ENCODE measurements at places on chromosomes 6 and 20. TPM values are rescaled to one million over a fixed set of nuclear protein-coding genes. Genes with fewer than 3 reads are reported as not detected.

The TMEM151B gene
- 0.49 TPM for total RNA-seq

The SLC26A8 gene
- not detected for total RNA-seq

The GNRH2 gene
- total RNA-seq = not detected

DNA sequence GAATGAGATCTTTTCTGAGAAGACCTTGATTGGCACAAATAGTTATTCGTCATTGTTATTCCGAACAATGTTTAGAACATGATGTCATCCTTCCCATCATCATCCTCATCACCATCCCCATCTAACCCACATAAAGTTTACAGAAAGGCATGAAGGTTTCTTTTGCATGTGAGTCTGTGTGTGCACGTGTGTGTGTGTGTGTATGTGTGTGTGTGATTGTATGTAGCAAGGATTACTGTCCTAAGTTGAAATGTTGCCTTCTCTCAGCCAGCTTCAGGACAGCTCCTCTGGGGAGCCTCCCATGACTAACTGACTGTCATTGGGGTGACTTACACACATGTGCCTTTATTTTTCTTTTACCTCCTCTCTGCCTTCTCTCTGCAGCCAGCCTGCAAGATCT, 113.5 kb downstream of the SLC22A3 start:
- no peak overlapping the region for H3K27ac ChIP-seq
- no peaks in the 10 kb centered on the region for H3K27me3 ChIP-seq
- H3K4me1 ChIP-seq = no peaks in the 10 kb centered on the region

DNA sequence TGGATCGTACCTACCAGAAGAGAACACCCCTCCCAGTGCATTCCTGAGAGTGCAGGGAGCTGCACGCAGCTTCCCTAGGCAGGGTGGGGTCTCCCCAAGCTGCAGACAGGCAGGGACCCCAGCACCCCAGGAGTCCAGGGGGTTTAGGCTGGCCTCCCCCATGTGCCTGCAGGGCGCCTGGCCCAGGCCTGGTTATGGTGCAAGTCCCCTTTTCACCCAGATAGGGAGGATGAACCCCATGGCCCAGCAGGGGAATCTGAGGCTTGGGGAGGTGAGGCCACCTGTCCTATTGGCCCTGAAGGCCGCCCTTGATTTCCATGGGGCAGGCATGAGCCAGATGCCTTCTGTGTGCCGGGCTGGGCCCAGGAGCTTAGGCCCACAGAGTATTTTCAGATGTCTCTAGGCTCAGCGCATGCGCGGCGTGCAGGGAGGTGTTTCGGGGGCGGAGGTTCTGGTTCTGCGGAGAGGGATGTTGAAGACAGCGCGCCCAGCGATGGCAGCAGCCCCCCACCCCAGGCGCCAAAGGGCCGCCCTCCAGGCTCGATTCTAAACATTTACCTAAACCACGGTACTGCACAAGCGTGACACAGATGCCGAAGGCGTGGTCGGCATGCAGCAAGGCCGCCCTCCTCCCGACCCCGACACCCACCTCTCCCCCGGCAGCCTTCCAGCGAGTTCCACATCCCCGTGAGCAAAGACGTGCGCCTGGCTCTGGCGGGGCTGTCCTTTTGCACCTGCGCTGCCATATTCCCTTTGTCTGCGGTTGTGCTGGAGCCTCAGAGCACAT, 29.4 kb downstream of the COL20A1 start:
- H3K27ac ChIP-seq = no peak overlapping the region
- H3K27me3 ChIP-seq = no peaks in the 10 kb centered on the region
- DNase-seq = no peak
- peaks cover 7% of the 10 kb centered on the region for H3K4me1 ChIP-seq

All from vagina (tissue), 2 donors.